ENCODE measurements at places on chromosomes 6 and 20. TPM values are rescaled to one million over a fixed set of nuclear protein-coding genes. Genes with fewer than 3 reads are reported as not detected.

- no peak for DNase-seq
These were observed 286.5 kb upstream of the JARID2 start for GRCh38 chr6:14959324-14959885.

DNA sequence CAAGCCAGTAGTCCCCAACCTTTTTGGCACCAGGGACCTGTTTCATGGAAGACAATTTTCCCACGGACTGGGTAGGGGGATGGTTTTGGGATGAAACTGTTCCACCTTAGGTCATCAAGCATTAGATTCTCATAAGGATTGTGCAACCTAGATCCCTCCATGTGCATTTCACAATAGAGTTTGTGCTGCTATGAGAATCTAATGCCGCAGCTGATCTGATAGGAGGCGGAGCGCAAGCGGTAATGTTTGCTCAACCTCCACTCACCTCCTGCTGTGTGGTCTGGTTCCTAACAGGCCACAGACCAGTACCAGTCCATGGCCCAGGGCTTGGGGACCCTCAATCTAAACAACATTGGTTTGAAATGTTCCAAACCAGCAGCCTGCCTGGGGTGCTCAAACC, 137.0 kb upstream of the STXBP5 start:
- no peak for DNase-seq

GRCh38 chr6:98946266-98946878, 1.4 kb downstream of the FBXL4 start:
- DNase-seq = peak; percentile 15

GRCh38 chr6:150069706-150070105, 785 bp upstream of the ULBP3 start:
- DNase-seq = no peak

DNA sequence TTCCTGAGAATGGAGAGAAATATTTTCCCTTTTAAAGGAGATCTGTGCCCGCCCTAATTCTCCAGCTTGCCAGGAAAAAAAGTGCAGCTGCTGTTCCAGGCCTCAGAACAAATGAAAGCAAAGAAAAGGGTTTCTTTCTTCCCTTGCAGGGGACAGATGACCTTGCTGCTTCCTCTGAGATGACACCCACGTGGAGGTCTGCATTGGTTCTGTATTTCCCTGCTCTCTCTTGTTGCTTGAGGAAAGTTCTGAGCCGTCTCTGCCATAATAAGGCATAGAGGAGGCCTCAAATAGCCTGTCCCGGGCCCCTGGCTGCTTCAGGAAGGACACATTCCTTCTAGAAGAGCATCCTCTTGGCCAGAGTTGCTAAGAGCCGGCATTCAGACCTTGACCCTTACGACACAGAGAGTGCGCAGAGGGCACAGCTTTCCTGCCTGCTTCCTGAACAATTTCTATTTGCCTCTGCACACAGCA, 501.8 kb upstream of the SULF2 start:
- DNase-seq = no peak

The IL20RA gene
- total RNA-seq = not detected

The DLL1 gene
- total RNA-seq = 2.7 TPM

The THBD gene
- total RNA-seq = 18.0 TPM

The XKR7 gene
- not detected for total RNA-seq

DNA sequence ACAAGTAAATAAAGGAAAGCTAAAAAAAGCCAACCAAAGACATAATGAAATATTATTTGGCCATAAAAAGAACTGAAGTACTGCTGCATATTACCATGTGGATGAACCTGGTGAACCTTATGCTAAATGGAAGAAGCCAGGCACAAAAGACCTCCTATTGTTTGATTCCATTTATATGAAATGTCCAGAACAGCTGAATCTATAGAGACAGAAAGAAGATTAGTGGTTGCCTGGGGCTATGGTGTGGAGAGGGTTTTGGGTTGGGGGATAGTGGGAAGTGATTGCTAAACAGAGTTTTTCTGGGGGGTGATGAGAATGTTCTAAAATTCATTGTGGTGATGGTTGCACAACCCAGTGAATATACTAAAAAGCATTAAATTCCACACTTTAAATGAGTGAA, 53.2 kb downstream of the TSBP1 start:
- no peak for DNase-seq

GRCh38 chr20:44698351-44698750, 16.8 kb upstream of the CCN5 start:
- DNase-seq = no peak

The SLC16A10 gene
- not detected for total RNA-seq

The SUMO4 gene
- total RNA-seq = 0.84 TPM

The HAO1 gene
- total RNA-seq = not detected

GRCh38 chr20:49693435-49694171, 20.1 kb downstream of the B4GALT5 start:
- DNase-seq = no peak

GRCh38 chr6:108142240-108142639, 23.6 kb upstream of the NR2E1 start:
- no peak for DNase-seq

- DNase-seq = no peak
These were observed 79.2 kb downstream of the CBFA2T2 start for GRCh38 chr20:33568868-33569801.

- DNase-seq = no peak
These were observed 115.9 kb upstream of the BEND3 start for GRCh38 chr6:107231243-107231642.

DNA sequence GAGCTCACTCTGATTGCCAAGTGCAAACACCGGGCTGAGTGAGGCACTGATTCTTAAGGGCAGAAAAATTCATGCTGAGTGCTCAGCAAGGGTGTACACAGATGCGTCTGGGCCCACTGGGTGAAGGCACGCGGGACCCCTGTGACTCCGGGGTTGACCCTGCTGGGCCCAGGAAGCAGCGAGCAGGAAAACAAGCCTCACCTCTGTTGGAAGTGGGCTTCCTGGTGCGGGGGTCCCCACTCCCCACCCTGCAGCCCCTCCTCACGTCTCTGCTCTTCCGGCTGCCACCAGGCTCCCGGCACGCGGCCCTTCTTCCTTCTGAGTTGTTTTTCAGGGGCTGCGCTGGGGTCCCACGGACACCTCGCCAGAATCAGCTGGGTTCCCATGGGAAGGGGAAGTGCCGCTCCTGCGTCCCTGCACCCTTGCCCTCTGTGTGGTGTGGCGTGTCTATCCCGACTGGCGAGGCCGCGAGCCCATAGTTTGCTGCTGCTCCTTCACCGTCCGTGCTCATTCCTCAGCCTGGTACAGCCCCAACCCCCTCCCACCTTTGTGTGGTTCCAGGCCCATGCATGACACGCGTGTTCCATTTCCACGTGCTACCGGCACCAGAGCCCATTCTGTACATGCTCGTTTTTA, 80.6 kb upstream of the BHLHE23 start:
- DNase-seq = no peak

The PGC gene
- total RNA-seq = not detected

- peak; percentile 78 for DNase-seq
These were observed 14.2 kb upstream of the PREX1 start for GRCh38 chr20:48841875-48842529.

GRCh38 chr20:32458061-32458836, 100.1 kb downstream of the ASXL1 start:
- DNase-seq = no peak

The VEGFA gene
- 108 TPM for total RNA-seq

- DNase-seq = peak; percentile 82
These were observed 10.9 kb upstream of the E2F1 start for GRCh38 chr20:33697129-33697528.

The CGAS gene
- total RNA-seq = 20.5 TPM

DNA sequence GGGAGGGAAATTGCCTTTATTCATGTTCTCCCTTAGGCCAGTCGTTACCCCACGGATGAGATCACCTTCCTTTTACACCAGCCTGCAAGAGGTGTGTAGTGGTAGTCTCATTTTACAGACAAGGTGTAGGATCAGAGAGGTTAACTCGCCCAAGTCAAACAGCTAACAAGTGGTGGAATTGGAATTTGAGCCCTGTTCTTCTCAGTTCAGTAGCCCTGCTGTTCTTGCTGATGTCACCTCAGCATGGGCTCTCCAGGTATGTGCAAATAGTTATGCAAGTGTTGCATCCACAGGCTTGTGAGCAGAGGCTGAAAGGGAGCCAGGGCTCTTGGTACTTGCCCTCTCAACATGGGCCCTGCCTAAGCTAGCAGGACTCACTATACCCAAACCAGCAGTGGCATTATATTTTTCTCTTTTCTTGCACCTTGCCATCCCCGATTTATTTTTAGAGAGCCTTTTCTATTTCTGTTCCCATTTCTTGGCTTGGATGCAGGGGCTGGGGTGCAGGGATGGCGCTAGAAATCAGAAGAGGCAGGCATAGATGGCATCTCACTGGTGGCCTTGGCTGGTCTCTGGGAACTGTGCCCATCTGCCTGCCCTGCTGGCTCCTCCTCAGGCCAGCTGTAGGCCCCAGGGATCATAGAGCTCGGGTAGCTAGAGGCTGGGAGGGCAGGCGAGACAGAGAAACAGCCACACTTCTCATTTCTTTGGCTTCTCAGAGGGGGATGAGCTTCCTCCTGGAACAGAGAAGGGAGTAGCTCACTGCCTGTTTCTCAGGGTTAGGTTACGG, 18.2 kb downstream of the PPARD start:
- DNase-seq = peak; percentile 63

DNA sequence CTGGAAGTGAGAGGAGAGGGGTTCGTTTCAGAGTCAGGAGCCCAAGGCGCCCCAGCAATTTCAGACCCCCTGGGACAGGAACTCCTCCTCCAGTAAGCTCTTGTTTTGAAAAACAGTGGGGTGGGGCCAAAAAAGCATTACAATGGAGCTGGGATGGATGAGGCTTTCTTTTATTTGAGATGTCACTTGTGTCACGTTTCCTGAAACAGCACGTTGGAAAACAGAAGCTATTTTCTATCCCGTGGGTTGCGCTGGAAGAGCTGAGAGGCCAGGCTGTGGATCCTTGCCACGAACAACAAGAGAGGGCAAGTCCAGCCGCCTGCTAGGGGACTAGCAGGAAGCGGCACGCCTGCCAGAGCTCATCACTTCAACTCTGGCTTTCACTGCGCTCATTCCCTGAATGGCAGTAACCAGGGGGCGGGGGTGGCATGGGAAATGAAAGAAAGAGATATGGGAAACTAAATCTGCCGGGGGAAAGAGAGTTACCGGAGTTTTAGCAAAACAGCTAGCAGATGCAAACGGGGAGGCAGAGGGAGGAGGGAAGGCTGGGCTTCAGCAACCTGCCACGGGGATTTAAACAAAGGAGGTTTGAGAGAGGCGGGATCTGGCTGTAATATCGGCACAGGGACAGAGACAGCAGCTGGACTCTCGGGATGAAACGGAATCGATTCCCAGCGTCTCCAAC, 34.6 kb downstream of the GCNT2 start:
- peak; percentile 68 for DNase-seq

The FAM162B gene
- not detected for total RNA-seq

GRCh38 chr20:7505152-7505834, 435.0 kb downstream of the HAO1 start:
- DNase-seq = no peak

DNA sequence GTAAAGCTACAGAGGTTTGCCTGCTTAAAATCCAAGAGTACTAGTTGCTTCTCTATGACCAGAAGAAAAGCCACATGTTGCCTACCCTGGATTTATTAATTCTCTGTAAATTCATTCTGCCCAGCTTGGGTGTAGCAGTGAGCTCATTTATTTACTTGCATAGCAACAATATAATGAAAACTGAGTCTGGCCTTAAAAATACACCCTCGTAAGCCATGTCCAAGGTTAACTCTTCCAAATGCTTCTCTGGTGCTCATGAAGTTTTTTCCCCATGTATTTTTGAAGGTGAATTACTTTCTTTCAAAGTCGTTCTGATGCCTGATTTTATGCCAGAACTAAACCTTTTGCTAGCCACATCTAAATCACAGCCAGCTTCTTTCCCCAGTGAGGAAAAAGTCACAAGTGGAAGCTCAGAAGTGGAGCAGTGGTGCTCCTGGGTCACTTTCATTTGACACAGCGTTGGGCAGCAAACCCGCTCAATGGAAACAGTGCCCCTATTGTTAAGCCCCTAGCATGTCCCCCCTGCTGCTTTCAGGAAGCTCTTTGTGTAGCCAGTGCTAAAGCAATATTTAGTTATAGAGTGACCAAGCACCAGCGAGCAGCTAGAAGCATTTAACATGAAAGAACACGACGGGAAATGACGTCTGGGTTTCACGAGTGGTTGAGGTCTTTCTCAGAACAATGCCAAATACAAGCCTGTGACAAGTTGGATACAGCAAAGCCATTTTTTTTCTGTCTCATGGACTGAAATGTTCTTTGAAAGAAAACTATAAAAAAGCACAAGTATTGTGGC, 29.8 kb downstream of the NEDD9 start:
- peak; percentile 47 for DNase-seq

GRCh38 chr20:25622450-25623224, 1.2 kb downstream of the NANP start:
- no peak for DNase-seq

The IGF2R gene
- total RNA-seq = 32.4 TPM

DNA sequence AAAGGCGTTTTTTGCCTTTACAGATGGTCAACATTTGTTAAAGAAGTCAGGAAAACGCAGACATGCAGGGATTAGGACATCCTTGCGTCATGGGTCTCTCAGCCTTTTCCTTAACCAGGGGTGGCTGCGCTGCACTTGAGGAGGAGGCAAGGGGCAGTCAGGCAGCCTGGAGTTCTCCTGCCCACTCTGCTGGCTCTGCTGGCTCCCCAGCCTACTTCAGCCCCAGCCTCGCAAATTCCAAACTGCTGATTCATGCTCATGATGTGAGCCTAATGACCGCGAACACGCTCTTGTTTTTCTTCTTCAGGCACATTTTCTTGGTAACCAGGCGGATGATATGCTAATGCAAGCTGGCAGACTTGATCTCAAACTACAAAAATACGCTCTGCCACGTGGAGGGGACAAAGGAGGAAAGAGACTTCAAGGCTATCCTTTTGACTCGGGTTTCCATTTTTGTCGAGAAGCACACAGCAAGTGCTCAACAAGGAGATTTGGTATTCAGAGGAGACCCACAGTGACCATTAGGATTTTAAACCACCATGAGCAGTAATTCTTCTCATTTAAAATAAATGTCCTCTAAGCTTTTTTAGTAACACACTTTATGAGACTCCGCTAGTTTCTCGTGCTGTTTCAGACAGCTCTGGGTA, 290.3 kb upstream of the STXBP5 start:
- DNase-seq = peak; percentile 99

- DNase-seq = no peak
These were observed 686 bp downstream of the TMEM170B start for GRCh38 chr6:11538052-11538818.

- DNase-seq = no peak
These were observed 86.8 kb downstream of the CDK19 start for GRCh38 chr6:110728501-110728900.

DNA sequence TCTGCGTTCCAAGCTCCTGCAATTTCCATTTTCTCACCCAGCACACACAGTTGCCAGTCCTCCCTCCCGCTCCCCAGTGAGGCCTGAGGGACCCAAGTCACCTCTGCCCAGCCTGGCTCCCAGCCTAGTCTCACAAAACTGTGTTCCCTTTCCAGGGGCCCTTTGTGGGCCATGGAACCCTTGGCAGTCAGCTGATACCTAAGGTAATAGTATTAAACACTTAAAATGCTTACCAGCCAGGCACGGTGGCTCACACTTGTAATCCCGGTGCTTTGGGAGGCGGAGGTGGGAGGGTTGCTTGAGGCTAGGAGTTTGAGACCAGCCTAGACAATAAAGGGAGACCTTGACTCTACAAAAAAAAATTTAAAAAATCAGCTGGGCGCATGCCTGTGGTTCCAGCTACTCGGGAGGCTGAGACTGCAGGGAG, 3.2 kb upstream of the RBM38 start:
- no peak for DNase-seq

All from RPMI7951 (cell line).